ENCODE measurements at places on chromosomes 3 and 15.

DNA sequence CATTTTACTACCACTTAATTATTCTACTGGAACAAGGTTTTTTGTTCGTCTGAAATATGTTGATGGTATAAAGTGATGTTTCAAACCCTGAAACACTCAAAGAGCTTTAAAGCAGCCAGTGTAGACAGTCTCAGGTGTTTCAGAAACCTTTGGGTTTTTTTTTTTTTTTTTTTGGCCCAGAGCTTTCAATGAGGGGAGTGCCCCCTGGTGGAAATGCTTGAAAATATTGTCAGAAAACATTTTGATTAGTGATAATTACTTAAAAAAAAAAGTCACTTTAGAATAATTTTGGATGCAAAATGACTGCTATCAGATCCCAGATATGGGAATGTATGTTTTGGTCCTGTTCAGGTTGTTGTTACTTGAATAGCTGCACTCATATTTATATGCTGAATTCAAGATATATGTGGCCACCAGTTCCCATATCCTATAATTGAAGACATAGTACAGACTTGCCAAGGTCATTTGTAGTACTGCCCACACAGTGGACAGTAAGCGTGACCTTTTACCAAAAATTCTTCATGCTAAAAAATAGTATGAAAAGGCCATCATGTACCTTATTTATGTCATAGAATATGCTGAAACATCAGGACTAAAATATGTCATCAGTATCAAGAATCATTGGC lies 35.9 kb downstream of the SATB1 start:
- no peak for DNase-seq

DNA sequence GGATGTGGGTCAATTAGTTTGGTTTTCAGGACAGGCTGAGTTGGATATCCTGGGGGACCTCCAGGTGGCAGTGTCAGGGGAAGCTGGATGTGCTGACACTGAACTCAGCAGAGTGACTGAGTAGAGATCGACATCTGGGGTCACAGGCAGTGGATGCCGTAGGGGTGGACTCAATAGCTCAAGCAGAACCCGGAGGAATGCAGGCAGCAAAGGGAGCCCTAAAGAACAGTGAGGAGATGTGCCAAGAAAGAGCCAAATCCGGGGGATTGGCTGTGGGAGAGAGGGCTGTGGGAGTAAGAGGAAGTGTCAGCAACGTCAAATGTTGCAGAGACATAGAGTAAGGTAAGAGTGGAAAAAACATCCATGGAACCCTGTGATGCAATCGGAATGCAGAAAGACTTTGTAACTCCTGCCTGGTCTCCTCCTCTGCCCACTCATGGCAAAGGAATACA lies 11.6 kb downstream of the CCR5AS start:
- no peak for DNase-seq

DNA sequence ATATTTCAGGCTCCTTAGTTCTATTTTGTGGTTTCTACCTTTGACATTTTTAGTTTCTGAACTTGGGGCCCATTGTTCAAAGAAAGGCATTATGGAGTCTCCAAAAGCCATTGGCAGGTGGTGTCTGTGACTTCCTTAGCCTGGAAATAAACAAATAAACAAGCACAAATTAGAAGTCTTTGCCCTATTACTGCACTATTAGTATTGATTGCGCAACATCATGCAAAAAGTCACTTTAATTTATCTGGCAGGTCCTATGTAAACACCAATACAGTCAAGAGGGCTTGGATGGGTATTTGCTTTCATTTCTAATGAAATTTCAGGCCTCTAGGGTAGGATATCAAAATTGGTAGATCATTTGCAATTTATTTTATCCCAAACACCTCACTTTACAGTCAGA lies 85.6 kb downstream of the LPP start:
- DNase-seq, result no peak

- no peak for DNase-seq
Observed at GRCh38 chr15:74124759-74125158, 5.6 kb upstream of the ISLR2 start.

GRCh38 chr3:71641674-71642073 lies 58.1 kb upstream of the FOXP1 start:
- no peak for DNase-seq

Measured in activated B cell treated with CpG ODN at 0.5 μM for 24 hours (primary cell).